ENCODE measurements at places on chromosomes 7 and 10. TPM values are rescaled to one million over a fixed set of nuclear protein-coding genes. Genes with fewer than 3 reads are reported as not detected.

CEP55 gene
- 0.89 TPM for total RNA-seq

SOSTDC1 gene
- total RNA-seq, result not detected

NUPR2 gene
- 2.8 TPM for total RNA-seq

PPP1R3C gene
- total RNA-seq, result 113 TPM

PMS2 gene
- total RNA-seq, result 16.4 TPM

OR2A1 gene
- total RNA-seq, result not detected

CFTR gene
- 1.9 TPM for total RNA-seq

GIMAP5 gene
- 19.2 TPM for total RNA-seq

RAB19 gene
- 3.7 TPM for total RNA-seq

DNA sequence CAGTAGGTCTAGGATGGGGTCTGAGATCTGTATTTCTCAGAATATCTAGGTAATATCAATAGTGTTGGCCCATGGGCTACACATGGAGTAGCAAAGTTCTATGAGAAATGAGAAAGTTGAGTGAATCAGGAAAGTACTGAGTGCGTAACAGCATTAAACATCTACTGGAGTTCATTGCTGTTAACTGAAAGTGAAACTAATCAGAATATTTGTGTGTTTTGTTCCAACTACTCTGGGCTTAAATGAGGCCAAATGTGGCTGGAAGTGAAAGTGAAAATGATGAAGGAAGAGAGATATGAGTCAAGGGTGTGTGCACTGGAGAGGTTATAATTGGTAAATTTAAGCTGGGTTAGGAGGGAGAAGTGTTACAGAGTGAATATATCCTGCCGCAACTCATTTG, 46.5 kb downstream of the TMEM106B start:
- no peak for DNase-seq

DNA sequence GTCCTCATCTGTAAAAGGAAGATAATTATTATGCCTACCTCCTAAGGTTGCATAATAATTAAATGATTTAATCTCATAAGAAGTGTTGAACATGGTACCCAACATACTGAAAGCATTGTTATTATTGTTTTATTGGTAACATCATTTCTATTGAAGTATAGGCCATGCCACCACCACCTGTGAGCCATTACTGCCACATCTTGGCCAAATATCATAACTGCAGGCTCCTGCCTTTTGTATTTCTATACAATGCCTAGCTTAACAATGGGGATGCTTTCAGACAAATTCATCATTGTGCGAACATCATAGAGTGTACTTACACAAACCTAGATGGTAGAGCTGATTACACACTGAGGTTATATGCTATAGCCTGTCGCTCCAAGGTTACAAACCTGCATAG, 61.1 kb upstream of the NPSR1 start:
- DNase-seq, result no peak

GRCh38 chr7:50660830-50661175, 95.6 kb upstream of the DDC start:
- DNase-seq, result no peak

- DNase-seq, result peak; percentile 59
Observed at GRCh38 chr10:99630433-99630832, 10.2 kb upstream of the SLC25A28 start.

DNA sequence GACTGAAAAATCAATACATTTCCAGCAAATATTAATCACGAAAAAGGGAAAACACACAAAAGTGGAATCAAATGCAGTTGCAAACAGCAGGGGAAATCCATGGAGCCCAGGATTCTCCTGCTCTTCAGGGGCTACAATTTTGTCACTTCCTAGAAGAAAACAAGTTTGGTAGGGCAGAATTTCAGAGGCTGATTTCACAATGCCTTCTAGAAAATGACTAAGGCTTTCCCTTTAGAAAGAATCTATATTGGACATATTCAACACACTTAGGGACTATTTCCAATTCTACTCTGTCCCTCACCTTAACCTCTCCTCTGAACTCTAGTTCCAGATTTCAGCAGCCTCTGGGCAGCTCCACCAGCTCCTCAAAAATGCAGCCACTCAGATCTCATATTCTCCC, 111.3 kb downstream of the HECTD2 start:
- DNase-seq, result no peak

DNA sequence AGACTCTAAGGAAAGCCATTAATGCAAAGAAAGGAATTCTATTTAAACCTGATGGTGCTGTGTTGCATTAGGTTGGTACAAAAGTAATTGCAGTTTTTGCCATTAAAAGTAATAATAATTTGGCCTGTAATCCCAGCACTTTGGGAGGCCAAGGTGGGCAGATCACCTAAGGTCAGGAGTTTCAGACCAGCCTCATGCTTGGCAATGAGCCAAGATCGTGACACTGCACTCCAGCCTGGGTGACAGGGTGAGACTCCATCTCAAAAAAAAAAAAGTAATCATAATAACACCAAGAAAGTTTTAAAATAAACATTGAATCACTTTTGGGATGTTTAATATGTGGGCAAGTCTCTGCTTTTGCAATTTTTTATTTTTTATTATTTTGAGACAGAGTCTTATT, 107.3 kb upstream of the FRMD4A start:
- no peak for DNase-seq

DNA sequence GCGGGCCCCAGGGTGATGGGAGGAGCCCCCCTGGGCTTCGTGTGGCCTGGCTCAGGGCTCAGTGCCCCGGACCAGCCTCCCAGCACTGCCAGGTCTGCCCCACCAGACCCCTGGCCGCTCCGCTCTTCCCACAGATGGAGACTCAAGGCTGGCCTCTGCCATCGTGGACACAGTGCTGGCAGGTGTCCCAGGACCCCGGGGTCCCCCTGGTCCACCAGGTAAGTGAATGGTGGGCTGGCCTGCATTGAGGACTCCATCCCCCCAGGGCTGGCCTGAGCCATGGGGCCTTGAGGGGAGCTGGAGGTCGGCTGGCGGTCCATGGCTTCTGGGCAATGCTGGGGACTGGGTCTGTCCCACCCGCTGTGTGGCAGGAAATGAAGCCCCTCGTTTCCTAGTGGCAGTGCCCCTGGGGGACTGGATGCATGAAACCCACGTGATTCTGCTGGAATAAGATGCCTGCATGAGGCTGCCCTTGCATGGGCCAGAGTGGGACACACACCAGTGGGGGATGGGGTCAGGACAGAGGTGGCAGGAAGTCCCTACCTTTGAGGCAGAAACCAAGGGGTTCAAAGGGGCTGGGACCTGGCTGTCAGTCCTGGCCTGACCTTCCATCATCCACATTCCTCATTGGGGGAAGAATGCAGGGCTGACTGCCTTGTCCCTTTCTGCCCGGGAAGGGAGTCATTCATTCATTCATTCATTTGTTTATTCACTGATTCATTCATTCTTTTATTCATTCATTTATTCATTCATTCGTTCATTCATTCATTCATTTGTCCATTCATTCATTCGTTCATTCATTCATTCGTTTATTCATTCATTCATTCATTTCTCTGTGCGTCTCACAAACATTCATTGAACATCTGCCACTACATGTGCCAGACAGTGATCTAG, 81.8 kb downstream of the MYL10 start:
- no peak for DNase-seq

- DNase-seq, result no peak
Observed at GRCh38 chr10:126729314-126729870, 58.9 kb upstream of the C10orf90 start.

GRCh38 chr7:132789281-132789680, 213.0 kb upstream of the PLXNA4 start:
- no peak for DNase-seq

DNA sequence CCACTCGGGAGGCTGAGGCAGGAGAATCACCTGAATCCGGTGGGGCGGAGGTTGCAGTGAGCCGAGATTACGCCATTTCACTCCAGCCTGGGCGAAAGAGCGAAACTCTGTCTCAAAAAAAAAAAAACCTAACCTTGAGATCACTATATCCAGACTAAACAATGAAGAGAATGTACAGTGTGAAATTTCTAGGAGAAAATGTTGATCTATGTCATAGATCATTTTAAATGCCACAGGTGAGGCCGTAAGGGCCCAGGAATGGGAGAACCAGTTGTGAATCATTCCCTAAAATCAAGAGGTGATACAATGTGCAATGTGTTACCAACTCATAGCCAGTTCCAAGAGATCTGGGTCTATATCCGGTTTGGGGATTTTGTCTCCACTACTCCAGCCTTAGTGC, 158.0 kb downstream of the CACNB2 start:
- DNase-seq, result no peak

- DNase-seq, result no peak
Observed at GRCh38 chr10:23514321-23514720, 75.4 kb downstream of the OTUD1 start.

- peak; percentile 78 for DNase-seq
Observed at GRCh38 chr7:141012044-141012685, 2.6 kb downstream of the MRPS33 start.

DNA sequence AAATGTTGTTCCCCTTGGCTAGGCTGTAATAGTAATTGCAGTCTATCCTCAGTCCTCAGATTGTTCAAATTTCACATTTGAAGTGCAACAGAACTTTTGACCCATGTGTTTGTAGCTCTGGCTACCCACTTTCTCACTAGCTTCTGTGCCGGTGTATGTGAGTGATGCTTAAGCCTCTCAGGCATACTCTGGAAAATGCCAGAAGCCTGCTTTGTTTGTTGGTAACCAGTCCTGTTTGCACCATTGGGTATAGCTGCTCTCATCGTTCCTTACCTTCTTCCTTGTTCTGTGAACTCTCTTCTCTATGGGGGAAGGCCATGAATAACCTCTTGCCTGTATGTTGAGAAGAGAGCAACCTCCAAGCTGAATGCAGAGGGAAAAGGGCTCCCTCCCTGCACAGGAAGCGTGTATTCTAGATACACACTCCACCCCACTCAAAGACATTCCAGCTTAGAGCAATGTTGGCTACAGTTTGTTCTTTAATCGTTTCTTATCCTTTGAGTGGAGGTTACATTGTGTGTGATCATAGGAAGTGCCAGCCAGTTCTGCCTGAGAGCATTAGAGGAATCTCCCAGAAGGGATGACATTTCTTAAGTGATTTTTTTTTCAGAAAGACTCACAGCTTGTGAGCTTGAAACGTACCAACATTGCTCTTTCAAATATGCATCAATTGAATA, 40.5 kb downstream of the C1QL3 start:
- DNase-seq, result no peak

Measured in ureter (tissue), 1 donor.